Amniotic stem cell (primary cell): ENCODE measurements at places on chromosomes 16 and 17.

- DNase-seq, result no peak
These were observed 6.2 kb upstream of the TBKBP1 start for GRCh38 chr17:47687748-47688147.

DNA sequence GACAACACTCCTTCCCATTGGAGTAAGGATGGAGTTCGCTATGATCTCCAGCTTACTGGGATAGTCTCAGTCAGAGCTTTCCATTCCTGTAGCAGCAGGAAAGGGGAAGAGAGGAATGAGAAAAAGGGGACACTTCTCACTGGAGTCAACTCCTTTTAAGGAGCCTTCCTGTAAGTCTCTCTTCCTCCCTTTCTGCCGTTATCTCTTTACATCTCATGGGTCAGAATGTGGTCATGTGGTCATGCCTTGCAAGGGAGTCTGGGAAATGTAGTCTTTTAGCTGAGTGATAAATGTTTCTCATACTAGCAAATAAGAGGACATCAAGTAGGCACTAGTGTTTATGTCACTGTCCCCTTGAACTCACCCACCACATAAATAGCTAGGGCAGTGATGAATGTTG is 227.3 kb downstream of the HAPSTR1 start:
- DNase-seq, result no peak

DNA sequence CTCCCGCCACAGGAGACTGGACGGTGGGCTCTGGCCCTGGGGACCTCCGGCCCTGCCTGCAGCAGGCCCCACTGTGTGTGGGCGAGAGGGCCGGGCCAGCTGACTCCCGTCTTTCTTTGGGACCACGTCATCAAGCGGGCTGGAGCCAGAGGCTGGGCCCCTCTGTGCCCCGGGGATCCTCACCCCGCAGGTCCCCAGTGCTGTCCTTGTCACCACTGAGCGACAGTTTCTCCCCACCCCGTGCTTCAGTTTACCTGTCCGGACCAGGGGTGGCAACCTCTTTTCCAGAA is 181.9 kb upstream of the ZNF469 start:
- no peak for DNase-seq

DNA sequence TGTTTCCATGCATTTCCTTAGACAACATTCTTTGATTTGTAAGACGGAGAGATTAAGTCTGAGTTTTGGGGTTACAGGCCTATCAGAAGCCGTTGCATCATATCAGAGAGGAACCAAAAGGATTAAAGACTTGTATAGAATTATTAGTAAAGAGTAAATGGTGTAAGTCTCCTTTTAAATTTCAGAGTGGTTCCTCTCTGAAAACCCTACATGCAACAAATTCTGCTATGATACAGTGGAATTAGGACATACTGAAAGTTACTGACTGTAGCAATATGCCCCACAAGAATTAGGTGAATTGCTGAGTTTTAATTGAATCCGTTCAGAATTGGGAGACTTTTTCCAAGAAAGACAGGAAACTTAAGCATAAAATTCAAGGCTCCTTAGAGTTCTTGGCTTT is 221.6 kb downstream of the FTO start:
- DNase-seq, result no peak

DNA sequence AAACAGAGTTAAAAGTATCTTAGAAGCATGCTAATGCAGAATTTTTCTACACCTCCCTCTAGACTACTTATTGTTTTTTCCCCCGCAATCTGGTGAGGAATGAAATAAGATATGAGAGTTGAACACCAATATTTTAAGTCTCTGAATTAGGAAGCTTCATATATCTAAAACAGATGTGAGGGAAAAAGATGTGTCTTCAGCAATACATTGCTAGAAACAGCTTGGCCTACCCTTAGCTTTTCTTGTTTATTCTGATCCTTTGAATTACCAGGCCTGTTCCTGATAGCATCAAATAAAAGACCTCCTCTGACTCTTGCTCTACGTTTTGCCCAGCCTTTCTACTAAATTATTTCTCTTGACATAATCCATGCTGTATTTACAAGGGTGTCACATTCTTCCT is 221.8 kb downstream of the CDH11 start:
- DNase-seq, result no peak

GRCh38 chr16:9123871-9124270 is 32.4 kb downstream of the HAPSTR1 start:
- DNase-seq, result no peak

DNA sequence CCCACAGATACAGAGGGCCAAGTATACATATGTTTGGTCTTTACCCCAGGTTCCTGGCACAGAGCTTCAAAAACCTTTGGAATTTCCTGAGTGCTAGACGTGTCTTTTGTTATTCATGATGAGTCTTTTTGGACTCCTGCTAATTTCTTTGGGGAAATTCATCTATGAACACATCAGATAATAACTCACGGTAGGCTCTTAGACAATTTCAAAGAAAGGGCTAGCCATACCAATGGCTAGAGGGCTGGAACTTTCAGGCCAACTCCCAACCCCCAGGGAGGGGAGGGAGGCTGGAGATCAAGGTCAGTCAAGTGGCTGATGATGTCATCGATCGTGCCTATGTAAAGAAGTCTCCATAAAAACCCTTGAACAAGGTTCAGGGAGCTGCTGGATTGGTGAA is 101.9 kb downstream of the STX8 start:
- DNase-seq, result no peak

- no peak for DNase-seq
These were observed 66.8 kb downstream of the RGS9 start for GRCh38 chr17:65204001-65204400.

DNA sequence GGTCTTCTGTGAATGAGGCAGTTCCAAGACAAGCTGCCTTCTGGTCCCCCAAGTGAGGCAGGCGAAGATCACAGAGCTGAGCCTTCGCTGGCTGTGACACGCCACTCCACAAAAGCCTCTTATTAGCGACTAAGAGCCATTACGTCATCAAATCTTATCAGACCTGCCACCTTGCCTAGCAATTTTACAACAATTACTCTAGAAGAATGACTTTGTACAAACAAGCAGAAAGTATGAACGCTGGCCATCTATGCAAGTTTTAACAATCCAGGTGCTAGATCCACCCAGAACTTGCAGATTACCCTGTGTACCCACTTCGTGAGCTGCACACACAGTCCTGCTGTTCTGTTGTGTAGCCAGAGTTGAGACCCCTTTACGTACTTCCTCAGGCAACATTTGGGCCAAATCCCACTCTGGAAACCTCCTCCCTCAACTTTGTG is 3.8 kb upstream of the ICAM2 start:
- no peak for DNase-seq

DNA sequence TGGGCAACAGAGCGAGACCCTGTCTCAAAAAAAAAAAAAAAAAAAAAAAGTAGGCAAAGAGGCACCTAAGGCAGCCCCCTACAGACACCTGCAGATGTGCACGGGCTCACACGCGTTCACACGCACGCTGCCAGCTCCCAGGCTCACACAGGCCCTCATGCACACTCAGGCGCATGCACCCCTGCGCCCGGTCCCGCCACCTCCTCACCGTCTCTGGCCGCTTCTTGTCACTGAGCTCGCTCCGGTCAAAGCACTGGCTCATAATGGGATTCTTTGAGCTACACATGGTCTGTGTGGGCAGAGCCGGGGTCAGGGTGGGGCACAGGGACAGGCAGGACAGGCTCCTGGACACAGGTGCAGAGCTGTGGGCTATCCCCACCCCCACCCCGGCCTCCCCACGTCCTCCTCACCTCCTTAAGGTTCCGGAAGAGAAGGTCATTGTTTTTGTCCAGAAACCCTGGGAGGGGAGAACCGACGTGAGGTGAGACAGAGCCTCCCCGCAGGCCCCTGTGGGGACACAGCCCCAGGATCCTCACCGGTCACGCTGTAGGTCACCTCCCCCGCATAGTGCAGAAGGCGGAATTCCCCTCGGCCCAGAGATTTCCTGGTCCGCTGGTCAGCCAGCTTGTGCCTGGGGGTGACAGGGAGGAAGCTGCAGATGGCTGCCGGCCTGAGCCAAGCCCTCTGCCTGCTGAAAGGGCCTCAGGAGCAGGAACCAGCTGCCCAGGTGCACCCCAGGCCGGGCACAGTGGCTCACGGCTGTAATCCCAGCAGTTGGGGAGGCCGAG is 17.9 kb downstream of the MYO1C start:
- no peak for DNase-seq

GRCh38 chr16:85521552-85522307 is 91.4 kb upstream of the GSE1 start:
- no peak for DNase-seq

DNA sequence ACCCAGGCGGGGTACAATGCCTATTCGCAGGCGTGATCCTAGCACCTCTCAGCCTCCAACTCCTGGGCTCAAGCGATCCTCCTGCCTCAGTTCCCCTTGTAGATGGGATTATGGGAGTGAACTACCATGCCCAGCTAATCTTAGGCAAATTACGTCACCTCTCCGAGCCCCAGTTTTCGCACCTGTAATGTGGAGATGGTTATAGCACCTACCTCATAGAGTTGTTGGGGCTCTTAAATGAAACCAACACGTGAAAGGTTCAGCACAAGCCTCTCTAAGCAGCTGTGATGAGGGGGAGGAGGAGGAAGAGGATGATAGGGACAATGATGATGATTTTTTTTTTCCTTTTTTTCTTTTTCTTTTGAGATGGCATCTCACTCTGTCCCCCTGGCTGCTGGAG is 59.9 kb downstream of the ABR start:
- DNase-seq, result no peak
